ENCODE measurements at places on chromosomes 7 and 10. TPM values are rescaled to one million over a fixed set of nuclear protein-coding genes. Genes with fewer than 3 reads are reported as not detected.

Gene IPMK
- total RNA-seq = 2.2 TPM

Gene ARHGEF5
- 1.7 TPM for total RNA-seq

Gene PNLIPRP1
- not detected for total RNA-seq

Gene ABCB4
- 5.7 TPM for total RNA-seq

Gene VWDE
- not detected for total RNA-seq

Gene COL28A1
- total RNA-seq = 2.7 TPM

Gene MYL7
- total RNA-seq = 2,865 TPM

Gene SLC13A1
- not detected for total RNA-seq

Gene KCNIP2
- total RNA-seq = 568 TPM

Gene CYP2E1
- 0.69 TPM for total RNA-seq

Gene TFPI2
- total RNA-seq = 1.4 TPM

Gene SCART1
- 0.45 TPM for total RNA-seq

Gene NMT2
- 14.9 TPM for total RNA-seq

GRCh38 chr10:48224296-48224695 is 50.2 kb downstream of the FRMPD2 start:
- no peak for DNase-seq

- DNase-seq = no peak
Measured at GRCh38 chr7:40057292-40057691, 77.1 kb downstream of the MPLKIP start.

- DNase-seq = peak; percentile 34
Measured at GRCh38 chr10:44973323-44974081, 5.1 kb downstream of the DEPP1 start.

- DNase-seq = no peak
Measured at GRCh38 chr10:63166742-63167258, 33.7 kb downstream of the NRBF2 start.

DNA sequence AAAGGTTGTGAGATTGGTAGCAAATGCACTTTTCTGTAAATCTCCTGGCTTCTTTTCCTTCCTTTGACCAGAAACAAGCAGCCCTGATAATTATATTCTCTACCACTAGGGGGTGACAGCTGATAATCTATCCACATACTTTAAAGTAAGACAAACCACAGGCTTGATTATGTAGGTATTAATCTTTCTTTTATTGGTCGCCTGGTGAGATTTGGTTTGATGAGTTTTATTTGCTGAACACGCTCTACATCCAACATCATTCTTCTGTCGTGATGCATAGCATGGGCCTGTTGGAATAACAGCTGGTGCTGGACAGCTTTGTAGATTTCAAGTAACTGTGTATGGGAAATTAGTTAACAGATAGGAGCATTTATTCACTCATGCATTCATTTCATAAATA is 63.5 kb downstream of the ZNF365 start:
- DNase-seq = no peak

DNA sequence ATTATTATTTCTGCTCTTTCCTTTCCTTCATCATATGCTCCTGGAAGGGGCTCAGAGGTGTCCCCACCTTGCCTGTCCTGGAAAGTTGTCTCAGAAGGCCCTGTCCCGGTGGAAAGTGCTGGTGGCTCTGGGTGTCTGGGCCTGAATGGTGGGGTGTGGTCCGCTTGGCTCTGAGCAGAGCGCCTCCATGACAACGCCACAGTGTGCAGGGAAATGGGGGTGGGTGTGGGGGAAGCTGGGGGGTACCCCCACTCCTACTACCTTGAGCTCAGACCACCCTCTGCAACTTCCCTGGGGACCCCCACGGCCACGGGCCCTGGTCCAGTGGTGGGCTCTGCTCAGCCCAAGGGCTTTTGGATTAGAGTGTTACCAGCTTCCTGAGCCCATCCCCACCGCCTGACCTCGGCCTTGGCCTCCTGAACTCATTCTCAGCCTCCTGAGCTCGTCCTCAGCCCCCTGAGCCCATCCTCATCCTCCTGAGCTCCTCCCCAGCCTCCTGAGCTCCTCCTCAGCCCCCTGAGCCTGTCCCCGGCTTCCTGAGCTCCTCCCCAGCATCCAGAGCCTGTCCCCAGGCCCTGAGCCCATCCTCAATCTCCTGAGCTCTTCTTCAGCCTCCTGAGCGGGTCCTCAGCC is 106.4 kb upstream of the FAM20C start:
- DNase-seq = peak; percentile 19

DNA sequence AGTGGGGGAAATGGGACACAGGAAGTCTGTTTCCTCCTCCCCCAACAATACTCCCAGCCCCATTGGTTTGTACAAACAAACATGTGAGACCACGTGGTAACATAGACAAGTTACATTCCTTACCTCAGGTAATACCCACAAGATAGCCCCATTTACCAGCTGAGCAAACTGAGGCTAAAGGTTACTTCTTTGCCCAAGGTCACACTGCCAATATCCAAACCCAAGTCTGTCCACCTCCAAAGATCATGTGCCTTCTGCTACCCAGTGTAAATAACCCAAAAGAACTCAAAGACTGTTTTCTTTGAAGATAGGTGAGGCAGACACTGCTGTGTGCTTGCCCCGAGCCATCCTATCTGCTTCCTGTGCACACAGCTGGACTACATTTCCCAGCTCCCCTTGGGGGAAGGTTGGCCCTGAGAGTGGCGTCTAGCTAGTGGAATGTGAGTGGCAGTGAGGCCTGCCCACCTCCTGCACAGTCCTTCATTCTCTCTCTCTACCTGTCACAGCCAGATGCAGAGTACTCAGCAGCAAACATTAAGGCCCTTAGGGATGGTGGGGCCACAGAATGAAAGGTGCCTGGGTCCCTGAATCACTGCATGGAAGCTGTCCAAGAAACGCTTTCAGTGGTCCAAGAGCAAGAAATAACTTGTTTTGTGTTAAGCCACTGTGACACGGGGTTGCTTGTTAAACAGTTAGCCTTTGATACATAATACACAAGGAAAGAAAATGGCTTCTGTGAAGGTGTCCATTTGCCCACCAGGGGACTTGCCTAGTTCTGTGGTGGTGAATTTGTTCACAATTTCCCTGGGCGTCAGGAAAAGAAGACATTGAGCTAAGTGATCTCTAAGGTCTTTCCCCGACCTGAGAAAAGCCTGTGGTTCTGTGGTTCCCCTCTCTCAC is 257.7 kb upstream of the NFE2L3 start:
- no peak for DNase-seq

- DNase-seq = no peak
Measured at GRCh38 chr10:66501356-66501755, 424.5 kb upstream of the LRRTM3 start.

GRCh38 chr10:62326176-62326575 is 48.0 kb upstream of the ZNF365 start:
- DNase-seq = no peak

GRCh38 chr7:52273685-52274610 is 761.5 kb upstream of the POM121L12 start:
- peak; percentile 33 for DNase-seq

DNA sequence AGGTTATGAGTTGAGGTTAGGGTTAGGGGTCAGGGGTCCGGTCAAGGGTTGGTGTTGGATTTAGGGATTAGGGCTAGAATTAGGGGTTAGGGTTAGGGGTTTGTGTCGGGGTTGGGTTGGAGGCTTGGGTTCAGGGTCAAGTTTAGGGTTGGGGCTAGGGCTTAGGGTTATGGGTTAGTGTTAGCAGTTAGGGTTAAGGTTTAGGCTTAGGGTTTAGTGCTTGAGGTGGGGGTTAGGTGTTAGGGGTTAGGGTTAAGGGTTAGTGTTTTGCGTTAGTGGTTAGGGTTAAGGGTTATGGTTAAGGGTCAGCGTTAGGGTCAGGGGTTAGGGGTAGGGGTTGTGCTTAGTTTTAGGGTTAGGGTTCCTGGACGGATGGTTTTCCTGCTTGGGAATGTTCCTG is 1.7 kb upstream of the SYCE1 start:
- DNase-seq = no peak

DNA sequence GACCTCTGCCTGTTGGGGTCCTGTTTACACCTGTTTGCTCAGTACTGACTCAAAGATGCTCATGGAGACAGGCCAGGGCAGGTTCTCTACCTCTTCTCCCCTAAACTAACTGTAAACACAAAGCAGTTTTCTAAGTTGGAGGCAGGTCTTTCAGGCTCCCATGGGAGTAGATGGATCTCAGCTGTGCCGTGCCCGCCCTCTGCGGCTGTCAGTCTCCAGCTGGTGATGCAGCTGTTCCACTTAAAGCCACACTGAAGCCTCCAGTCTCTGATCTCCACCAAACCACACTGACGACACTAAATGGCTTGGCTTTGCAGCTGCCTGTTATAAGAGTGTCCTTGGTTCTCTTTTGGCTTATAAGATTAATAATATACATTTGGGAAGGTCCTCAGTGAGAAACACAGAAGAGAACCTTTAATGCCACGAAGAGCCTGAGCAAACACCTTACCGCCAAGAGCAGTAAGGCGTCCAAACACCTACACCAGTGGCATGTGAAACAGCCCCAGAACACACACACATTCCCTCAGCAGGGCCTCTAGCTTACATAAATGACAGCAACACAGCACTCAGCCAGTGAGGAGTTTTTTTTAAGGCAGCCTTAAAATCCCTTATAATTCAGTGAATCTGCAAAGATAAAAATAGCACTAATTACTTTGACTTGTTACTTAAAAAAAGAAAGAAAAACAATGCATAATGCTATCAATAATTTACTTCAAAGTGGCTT is 60.4 kb upstream of the KCNIP2 start:
- DNase-seq = no peak

DNA sequence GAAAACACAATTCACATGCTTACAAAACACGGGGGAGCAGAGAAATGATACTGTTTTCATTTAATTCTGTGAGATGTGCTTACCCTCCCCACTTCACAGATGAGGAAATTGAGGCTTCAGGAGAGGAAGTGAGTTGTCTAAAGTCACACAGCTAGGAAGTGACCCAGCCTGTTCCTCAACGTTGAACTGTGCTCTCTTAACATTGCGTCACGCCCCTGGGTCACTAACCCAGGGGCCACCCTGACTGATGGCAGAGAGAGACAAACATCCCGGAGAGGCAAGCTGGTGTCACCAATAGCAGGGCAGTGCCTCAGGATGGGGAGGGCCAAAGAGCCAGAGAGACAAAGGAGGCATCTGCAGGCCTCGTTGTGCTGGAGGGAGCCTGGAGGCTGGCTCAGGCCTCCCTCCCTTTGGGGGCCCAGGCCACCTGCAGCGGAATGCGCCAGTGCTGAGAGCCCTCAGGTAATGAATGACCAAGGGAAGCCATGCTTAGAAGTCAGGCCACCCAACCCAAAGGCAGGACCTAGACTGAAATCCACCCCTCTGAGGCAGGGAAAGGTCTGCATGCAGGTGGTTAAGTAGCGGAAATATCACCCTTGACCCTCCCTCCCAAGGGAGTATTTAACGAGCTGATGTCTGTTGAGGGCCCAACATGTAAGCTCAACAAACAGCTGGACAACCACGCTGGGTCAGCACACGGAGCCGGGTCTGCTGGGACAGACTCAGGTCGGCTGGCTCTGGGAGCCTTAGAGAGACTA is 81.3 kb downstream of the C10orf105 start:
- DNase-seq = no peak

GRCh38 chr7:11895337-11895736 is 63.3 kb upstream of the THSD7A start:
- DNase-seq = no peak

GRCh38 chr7:26167303-26167934 is 15.4 kb downstream of the NFE2L3 start:
- no peak for DNase-seq

DNA sequence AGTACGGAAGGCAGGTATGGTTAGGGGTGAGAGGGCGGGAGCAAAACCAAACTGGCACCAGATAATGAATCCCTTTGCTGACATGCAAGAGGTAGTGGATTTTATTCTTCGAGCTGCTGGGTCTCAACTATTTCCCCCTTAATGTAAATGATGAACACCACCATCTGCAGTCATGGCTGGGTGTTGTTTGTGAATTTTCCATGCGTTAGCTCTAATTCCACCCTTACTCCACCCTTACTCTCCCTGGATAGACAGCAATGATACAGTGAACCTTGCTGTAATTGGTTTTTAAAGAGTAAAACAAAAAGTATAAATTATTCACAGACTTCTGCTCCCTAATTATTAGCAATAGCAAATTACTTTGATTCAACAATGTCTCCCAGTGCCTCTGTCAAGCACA is 74.5 kb upstream of the PDE1C start:
- no peak for DNase-seq

DNA sequence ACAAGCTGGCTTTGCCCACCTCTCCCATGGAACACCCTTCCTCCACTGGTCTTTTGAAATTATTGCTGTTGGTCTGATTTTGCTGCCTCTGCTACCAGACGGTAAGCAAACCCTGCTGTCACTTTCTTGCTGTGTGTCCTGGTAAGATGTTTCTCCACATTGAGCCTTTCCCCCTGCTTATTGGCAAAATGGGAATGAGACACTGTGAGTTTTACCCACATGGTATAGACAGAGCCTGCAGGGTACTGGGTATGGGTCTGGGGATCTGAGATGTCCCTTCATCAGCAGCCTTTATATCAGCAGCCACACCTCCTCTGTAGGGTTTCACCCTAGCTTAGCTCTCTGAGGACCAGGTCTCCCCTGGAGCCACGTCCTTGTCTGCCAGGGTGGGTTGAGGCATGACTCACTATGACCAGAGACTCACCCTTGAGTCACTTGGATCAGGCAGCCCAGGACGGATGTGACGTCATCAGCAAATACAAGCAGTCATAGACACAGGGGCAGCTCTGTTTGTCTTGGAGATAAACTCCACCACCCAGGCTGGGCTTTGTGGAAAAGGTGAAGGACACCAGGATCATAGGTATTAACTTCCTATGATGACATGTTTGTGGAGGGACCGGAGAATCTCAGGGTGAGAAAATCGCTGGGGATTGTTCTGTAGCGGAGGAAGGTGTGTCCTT is 17.9 kb upstream of the BAIAP2L1 start:
- no peak for DNase-seq

- DNase-seq = peak; percentile 86
Measured at GRCh38 chr7:66557214-66558200, 71.2 kb upstream of the KCTD7 start.

DNA sequence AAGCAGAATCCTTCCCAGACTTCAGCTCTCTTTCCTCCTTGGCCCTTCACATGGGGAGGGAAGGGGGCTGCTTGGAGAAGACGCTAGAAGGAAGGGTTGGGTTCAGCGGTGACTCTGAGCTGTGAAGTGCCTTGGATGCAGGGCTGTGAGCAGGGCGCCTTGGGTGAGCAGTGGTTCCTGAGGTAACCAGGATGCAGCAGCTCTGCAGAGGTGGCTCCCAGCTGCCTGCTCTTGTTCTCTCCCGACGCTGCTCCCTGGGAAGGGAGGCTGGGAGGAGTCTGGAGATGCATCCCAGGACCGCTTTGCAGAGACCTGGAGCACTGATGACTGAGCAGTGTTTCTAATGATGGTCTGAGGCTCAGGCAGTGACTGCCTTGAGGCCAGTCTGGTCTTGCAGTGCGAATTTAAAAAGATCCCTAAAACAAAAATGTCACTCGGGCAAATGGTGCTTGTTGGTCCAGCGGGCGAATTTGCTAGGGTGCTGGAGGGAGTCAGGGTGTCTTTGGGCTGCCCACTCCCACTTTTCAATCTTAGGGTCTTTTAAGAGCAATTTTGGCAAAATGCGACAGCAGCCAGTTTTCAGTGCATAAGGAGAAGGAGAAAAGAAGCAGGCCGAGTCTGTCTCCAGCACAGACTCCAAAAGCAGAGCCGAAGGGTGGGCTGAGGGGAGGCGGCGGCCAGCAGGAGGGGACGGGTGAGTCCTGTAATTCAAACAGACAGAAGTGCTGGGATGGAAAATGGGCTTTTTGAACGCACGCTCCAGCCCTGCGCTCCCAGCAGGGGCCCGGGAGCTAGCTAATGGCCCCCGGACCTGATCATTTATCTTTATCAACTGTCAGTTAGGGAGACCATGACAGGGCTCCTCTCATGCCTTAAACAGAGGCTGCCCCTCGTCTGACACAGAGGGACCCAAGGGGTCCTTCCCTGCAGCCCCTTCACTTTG is 191.2 kb upstream of the SHH start:
- DNase-seq = no peak

Measured in left ventricle myocardium superior (tissue), 1 donor.